HFFc6 (cell line): ENCODE measurements at places on chromosomes 7 and 10. TPM values are rescaled to one million over a fixed set of nuclear protein-coding genes. Genes with fewer than 3 reads are reported as not detected.

Gene DYNC1I1
- 0.09 to 0.11 TPM in 2 of 3 replicates, not detected in the other for total RNA-seq

Gene NRAP
- total RNA-seq: not detected in 3 replicates

Gene RBAK
- 7.1 to 8.1 TPM (median 7.9 TPM) in 3 replicates for total RNA-seq

- H3K4me3 ChIP-seq: peak overlapping the region; percentile 62
These were observed 129.6 kb downstream of the BICC1 start for GRCh38 chr10:58642283-58642682.

DNA sequence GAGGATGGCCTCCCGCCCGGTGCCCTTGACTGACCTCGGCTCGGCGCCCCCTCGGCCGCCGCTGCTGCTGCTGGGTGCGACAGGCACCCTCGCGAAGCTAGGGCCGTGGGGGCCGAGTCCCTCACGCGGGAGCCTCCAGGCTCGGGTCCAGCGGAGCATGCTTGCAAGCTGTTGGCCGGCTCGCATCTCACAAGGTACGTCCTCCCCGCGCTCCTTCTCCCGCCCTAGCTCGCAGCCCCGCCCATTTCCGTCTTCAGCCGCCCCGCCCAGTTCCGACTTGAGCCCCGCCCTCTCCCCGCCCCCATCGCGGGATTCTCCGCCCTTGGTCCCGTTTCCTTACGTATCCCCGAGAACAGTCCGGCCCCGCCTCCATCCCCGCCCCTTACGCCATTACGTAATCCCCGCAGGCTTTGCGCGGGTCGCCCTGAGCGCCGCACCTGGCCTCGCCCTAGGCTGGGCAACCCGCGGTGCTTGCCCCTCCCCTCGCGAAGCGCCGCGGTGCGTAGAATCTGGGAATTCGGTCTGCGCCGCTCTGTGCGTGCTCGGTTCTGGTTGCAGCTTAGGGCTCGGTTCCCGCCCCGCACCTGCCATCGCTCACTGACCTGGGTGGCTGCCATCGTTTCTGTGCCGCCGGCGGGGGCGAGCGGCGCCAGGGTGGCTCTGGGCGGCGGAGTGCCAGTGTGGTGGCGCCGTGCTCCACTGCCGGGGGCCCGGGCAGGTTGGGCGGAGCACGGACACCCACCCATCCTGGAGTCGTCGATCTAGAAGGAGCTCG, at the start of gene ABHD11:
TSS of gene ABHD11 (minus strand) at position 191 of the 775 bp plus-strand sequence. CDS start at position 159, 32 bp downstream.
- H3K27ac ChIP-seq: peak within 1 kb of the TSS; percentile 82
- peak; percentile 91 for DNase-seq
- peaks cover 5% of the 10 kb centered on the region for H3K27me3 ChIP-seq
- H3K4me1 ChIP-seq: peaks cover 13% of the 10 kb centered on the region; the same call in 1 of the 2 replicates
- H3K36me3 ChIP-seq: peaks cover 4% of the 10 kb centered on the region; the same call in 1 of the 2 replicates

DNA sequence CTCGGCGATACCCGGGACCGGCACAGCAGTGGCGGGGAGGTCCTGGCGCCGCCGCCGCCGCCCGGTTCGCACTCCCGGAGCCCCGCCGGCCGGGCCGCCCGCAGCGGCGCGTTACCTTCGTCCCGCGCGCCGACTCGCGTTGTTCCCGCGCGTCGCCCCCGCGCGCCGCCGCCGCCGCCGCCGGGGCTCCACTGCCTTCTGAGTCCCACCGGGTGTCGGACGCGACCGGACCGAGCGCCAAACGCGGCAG, at the start of gene EZH2:
TSS of gene EZH2 (minus strand) at position 243 of the 250 bp plus-strand sequence. CDS start 36,993 bp downstream, outside the sequence.
- H3K36me3 ChIP-seq: no peaks in the 10 kb centered on the region; the same call in 1 of the 2 replicates
- H3K27me3 ChIP-seq: no peaks in the 10 kb centered on the region
- H3K4me3 ChIP-seq: peak within 1 kb of the TSS; percentile 98
- no peak for DNase-seq

GRCh38 chr10:46235705-46236545, 50.9 kb upstream of the ANTXRL start:
- peaks cover 16% of the 10 kb centered on the region for H3K4me1 ChIP-seq
- peaks cover 10% of the 10 kb centered on the region for H3K27me3 ChIP-seq
- H3K4me3 ChIP-seq: no peak overlapping the region
- no peak overlapping the region for H3K27ac ChIP-seq
- H3K36me3 ChIP-seq: no peaks in the 10 kb centered on the region
